ENCODE measurements at places on chromosomes 13 and 19.

GRCh38 chr13:80563439-80563838, 222.5 kb upstream of the SPRY2 start:
- DNase-seq, result no peak

GRCh38 chr19:1400281-1401137, 833 bp downstream of the GAMT start:
- DNase-seq, result no peak

- no peak for DNase-seq
Measured at GRCh38 chr13:100941377-100942368, 267.1 kb upstream of the TMTC4 start.

- DNase-seq, result no peak
Measured at GRCh38 chr13:37342205-37342604, 236.7 kb upstream of the CSNK1A1L start.

DNA sequence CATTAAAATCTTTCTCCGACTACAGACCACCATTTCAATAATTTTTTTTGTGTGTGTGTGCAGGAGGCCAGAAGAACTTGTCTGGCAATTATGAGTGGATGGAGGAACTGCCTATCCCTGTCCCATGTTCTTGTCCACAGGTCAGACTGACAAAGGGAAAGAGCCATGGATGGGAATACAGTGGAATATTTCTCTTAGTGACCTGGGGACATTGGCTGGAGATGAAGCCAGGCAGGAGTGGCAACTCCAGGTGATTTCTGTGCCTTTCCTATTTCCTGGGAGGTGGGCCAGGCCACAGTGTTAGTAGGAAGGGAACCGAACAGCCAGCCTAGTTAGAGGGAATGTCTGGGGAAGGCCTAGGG, 3.7 kb downstream of the PSG9 start:
- DNase-seq, result no peak

DNA sequence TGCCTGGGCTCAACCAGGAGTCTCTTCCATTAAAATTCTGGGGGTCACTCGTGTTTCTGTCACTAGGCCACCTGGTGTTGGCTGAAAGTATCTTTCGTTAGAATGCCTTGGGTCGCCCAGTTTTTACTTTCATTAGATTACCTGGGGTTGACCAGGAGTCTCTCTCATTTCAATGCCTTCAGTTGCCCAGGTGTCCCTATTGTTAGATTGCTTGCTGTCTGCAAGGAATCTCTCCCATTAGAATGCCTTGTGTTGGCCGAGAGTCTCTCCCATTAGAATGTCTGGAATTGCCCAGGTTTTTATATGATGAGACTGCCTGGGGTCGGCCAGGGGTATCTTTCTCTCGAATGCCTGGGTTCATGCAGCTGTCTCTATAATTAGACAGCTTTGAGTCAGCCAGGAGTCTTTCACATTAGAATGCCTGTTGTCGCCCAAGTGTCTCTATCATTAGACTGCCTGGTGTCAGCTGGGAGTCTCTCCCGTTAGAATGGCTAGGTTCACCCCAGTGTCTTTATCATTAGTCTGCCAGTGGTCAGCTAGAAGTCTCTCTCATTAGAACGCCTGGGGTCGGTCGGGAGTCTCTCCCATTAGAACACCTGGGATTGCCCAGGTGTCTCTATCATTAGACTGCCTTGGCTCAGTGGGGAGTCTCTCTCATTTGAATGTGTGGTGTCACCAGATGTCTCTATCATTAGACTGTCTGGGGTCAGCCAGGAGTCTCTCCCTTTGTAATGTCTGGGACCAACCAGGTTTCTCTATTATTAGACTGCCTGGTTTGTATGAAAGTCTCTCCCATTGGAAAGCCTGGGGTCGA, 1446.8 kb downstream of the UQCRFS1 start:
- no peak for DNase-seq

DNA sequence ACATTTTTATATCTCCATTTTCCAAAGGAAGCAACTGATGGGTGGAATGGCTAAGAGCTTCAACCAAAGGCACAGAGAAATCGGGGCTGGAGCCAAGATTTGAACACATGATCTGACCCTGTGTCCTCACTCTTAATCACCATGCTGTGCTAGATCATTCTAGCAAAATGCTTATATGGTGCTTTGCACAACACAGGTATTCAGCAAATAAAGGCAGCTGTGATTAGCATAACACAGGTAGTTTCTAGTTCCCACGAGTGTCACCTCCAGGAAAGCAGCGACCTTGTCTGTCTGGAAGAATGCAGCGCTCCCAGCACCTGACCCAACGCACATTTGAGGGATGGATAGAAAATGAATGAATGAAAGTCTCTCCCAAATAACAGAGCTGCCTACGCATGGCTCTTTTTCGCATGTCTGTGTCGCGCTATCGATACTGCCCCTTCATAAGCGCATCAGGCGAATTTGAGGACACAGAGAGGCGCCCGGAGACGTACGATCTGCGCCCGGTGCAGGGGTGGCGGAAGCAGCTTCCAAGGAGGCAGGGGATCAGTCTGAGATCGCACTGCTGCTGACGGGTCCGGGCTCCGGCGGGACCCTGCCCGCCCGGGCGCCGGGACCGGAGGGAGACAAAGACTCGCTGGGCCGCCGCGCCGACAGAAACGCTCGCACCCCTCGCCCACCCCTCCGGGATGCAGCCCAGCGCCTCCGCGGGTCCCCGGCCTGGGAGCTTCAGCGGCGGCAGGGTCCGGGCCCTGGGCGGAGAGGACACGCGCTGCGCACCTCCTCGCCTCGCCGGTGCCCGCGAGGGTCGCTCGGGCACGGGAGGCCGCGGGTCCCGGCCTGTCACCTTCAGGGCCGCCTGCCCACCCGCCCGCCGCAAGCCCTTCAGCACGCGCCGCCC, 609 bp downstream of the EPS15L1 start:
- peak; percentile 28 for DNase-seq

DNA sequence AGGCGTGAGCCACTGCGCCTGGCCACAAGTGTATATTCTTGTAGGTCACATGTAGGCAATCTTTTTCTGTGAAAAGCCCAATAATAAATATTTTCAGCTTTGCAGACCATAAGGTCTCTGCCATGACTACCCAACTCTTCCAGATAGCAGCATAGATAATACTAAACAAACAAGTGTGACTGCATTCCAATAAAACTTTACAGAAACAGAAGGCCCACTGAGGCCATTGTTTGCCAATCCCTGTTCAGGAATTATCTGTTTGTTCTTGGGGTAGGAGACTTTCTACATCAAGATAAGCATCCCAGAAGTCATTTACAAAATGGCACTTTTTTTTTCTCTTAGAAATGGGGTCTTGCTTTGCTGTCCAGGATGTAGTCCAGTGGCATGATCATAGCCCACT, 2.8 kb upstream of the ZNF329 start:
- DNase-seq, result no peak

- no peak for DNase-seq
Measured at GRCh38 chr19:19179548-19180441, 9.7 kb upstream of the MEF2B start.

GRCh38 chr19:45502111-45502510, 3.9 kb downstream of the PPM1N start:
- DNase-seq, result no peak

DNA sequence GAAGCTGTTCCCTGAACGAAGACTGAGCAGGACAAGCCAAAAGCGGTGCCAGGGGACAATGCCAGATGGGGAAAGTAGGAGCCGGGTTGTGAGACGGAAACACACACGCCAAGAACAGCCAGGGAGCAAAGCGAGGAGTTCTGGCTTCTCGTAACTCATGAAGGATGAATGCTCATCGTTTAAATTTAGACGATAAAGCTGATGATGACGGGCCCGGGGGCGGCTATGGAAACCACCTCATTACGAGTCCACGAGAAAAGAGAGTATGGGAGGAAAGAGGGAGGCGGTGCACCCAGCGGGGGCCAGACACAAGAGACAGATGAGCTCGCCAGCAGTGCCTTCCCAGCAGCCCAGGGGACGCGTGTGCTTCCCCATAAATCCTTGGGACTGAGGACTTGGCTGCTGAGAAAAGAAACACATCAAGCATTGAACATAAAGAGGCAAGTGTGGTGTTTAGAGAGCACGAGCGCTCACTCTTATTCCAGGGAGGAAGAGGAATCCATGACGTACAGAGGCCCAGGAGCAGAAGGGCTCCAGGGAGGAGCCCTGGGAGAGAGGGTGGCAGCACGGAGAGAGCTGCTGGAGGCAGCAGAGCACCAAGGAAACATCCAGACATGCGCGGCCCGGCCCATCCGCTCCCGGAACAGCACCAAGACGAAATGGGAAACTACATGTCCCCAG, 70.7 kb downstream of the EPS15L1 start:
- DNase-seq, result peak; percentile 38

DNA sequence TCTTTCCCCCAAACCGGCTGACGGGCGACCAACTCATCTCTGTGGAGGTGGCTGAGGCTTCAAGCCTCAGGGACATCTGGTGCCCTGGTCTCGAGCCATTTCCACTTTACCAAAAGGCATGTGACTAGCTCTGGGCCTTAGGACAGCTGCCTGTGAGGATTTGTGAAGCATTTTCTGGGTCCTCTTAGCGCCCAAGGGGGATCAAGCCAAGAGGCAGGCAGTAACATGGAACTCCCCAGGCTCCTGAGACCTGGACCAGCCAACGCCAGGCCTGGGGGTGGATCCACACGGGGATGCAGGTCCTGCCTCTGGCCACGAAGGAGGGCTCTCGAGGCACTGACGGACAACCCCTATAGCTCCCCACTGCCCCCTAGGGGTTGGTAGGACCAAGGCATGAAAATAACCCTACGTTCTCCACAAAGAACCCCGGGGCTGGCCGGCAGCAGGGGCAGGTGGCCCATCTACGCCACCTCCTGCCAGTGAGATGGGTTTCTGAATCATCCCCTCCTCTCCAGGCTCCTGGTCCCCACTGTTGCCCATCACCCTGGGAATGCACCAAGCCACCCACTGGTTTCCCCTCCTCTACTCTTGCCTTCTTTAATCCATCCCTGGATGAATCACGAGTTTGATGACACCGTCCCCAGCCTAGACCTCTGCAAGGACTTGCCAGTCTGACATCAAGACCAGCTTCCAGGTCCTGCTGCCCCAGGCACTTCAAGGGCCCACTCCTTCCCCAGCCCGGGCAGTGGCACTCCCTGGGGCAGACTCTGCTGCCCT, 7.0 kb upstream of the MYDGF start:
- DNase-seq, result peak; percentile 29

GRCh38 chr13:78595495-78596398, 7.6 kb downstream of the POU4F1 start:
- no peak for DNase-seq

- no peak for DNase-seq
Measured at GRCh38 chr13:68170961-68171360, 940.8 kb upstream of the PCDH9 start.

GRCh38 chr19:2248136-2249009, 750 bp upstream of the AMH start:
- no peak for DNase-seq

GRCh38 chr13:110363010-110363409, 55.9 kb downstream of the COL4A2 start:
- DNase-seq, result no peak

GRCh38 chr19:51391073-51391611, 751 bp upstream of the C19orf84 start:
- DNase-seq, result no peak

- no peak for DNase-seq
Measured at GRCh38 chr13:25905611-25906010, 146.2 kb downstream of the SHISA2 start.

GRCh38 chr19:7603919-7604318, 8.3 kb downstream of the CAMSAP3 start:
- DNase-seq, result no peak

- DNase-seq, result peak; percentile 22
Measured at GRCh38 chr19:17671906-17672305, 16.2 kb downstream of the UNC13A start.

GRCh38 chr13:31409678-31410356, 210.0 kb downstream of the B3GLCT start:
- no peak for DNase-seq

DNA sequence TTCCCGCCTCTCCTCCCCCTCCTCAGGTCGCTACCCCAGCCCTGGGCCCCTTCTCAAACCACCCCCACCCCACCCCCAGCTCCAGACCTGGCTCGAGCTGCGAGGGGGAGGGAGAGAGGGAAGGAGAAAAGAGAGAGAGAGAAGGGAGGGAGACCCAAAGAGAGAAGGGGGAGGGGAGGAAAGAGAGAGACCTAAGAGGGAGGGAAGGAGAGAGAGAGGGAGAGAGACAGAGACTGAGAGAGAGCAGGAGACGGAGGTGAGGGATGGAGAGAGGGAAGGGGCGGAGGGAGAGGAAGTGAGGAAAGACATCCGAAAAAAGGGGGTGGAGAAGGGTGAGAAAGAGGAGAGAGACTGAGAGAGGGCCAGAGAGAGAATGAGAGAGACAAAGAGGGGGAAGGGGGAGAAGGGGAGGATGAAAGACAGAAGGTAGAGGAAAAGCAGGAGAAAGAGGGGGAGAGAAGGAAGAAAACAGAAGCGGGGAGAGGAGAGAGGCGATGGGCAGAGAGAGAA, 2.0 kb upstream of the SPACA6 start:
- DNase-seq, result no peak

DNA sequence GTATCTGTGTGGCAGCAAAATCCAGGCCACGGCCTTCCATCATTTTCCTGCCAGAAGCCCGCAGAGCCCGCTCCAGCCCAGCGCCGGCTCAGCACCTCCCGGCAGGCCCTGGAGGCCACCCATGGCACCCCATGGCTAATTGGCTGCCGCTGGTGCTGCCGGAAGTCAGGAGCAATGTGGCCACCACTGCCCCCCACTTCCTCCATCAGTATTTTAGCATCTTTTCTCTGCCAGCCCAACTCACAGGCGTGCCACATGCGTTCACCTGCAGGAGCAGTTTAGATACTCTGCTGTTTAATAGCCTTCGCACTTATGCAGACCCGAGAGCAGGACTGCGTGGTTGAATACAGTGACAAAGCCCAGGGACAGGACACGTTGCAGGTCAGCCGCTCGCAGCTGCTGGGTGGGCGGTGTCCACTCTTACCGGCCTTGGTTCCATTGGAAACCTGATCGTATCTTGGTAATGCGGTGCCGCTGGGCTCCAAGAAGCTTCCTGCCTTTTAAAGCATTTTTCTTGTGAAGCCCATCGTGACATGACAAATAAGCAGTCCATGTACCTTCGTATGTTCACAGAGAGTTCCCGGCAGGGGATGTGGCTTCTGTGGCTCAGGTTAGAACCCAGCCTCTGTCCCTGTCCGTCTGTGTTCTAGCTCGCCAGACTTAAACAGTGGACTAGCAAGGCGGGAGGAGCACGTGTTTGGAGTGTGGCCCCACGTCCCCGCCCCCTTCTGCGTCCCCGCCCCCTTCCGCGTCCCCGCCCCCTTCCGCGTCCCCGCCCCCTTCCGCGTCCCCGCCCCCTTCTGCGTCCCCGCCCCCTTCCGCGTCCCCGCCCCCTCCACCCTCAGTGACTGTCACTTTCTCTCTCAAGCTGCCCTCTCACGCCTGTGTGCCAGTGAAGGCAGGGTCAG, 162.0 kb upstream of the SOX1 start:
- no peak for DNase-seq

- DNase-seq, result no peak
Measured at GRCh38 chr19:17530586-17530985, 19.1 kb downstream of the PGLS start.
